ENCODE measurements at places on chromosomes 6 and 20.

- no peak for DNase-seq
Measured at GRCh38 chr6:42525206-42525605, 38.6 kb upstream of the UBR2 start.

DNA sequence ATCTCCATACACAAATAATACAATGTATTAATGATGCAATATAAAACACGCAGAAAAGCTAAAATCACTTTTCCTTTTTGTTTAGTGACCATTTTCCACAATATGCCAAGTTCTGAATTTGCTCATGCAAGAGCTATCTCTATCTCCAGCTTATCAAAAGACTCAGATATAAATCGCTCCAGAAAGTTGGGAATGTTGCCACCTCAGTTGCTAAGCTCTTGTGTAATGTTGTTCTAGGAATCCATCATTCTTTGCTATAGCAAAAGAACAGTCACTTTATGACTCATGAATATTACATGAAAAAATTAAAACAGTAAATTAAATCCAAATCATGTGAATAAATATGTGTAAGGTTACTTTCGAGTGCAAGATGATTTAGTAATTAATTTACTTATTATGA, 8.7 kb downstream of the PLAGL1 start:
- DNase-seq = no peak

- DNase-seq = no peak
Measured at GRCh38 chr20:1534526-1534925, 23.0 kb downstream of the SIRPD start.

- DNase-seq = no peak
Measured at GRCh38 chr6:25959890-25960536, 2.6 kb upstream of the TRIM38 start.

DNA sequence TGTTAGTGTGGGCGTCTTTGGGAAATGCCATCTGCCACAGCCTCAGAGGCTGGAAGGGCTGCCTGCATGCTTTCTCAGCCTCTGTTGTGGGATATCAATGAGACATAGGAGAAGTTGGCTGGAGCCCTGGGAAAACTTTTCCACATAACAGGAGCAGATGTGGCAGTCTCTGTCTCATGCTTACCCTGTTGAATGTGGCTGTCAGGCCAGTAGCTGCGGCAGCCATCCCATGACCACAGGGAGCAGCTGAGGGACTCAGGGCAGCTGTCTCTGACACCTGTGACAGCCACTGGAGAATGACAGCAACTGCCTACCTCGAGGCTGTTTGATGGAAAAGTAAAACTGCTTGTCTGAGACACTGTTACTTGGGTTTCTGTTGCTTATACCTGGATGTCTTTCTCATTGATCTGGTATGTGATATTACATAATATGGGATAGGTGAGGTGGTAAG, 64.4 kb downstream of the TULP4 start:
- no peak for DNase-seq

DNA sequence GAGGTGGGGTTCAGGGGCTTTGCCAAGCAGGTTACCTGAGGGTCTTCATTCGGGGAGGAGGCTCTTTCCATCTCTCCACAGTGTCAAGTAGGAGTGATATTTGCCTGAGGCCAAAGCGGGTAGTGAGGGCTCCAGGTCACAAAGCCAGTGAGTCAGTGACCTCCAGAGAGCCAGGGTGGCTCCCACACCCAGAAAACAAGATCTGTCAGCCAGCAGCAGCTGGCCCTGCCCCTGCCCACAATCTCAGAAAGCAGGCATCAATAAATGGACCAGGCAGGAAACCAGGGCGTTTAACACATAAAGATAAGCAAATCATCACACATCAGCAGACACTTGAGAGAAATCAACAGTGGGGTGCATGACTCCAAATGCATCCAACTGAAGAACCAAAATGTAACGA, 250.8 kb downstream of the CDH26 start:
- DNase-seq = no peak

GRCh38 chr6:106244521-106244920, 81.0 kb downstream of the ATG5 start:
- no peak for DNase-seq

DNA sequence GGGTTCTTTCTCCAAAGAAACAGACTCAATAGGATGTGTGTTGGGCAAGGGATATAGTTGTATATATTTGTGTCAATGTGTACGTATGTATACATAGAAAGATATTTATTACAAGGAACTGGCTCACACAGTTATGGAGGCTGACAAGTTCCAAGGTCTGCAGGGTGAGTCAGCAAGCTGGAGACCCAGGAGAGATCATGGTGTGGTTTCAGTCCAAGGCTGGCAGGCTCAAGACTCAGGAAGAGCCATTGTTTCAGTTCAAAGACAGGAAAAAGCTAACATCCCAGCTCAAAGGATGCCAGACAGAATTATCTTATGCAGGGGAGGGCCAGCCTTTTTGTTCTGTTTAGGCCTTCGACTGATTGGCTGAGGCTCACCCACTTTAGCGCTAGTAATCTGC, 89.9 kb upstream of the RALGAPA2 start:
- no peak for DNase-seq

DNA sequence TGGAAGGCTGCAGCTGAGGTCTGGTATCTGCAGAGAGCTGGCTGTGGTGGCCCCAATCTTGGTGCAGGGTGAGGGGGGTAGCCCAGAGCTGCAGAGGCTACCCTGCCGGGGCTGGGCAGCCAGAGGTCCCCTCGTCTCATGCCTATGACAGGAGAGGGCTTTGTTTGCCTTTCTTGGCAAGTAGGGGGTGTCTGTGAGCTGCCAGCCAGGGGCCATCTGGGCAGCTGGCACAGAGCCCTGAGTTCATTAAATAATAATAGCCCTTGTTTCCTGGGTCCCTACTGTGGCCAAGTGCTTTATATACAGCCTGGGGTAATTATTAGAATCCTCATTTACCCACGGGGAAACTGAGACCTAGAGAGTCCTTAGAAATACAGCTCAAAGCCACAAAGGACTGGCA, 66.6 kb downstream of the EZR start:
- no peak for DNase-seq

DNA sequence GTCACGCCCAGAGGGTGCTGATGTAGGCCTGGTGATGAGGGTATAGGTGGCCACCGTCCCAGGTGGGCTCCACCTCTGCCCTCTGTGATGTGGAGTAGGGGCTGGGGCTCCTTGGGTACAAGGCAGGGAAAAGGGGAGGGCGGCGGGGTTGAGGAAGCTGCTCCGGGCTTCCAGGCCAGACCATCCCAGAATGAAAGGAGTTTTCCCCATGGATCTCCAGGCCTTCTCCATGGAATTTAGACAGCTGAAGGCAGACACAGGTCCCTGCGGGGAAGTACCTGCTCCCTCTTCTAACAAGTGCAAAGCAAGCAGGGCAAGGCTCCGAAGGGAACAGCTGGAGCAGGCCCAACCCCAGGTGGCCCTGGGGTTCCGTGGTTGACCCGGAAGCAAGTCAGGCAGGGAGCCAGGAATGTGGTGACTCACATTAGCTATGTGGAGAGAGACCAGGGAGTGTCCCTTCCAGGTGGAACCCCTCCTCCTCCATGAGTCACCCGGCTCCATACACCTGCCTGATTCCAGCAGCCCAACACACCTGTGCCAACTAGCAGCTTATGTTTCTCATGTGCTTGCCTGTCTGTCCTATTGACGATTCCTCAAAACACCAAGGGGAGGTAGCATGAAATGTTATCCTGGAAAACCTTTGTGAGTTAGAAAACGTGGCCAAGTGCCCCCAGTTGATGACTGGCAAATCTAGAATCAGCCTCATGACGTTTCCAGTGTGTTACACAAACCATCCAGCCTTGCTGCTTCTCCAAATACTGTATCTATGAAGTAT, 59.7 kb upstream of the SNX9 start:
- DNase-seq = no peak

DNA sequence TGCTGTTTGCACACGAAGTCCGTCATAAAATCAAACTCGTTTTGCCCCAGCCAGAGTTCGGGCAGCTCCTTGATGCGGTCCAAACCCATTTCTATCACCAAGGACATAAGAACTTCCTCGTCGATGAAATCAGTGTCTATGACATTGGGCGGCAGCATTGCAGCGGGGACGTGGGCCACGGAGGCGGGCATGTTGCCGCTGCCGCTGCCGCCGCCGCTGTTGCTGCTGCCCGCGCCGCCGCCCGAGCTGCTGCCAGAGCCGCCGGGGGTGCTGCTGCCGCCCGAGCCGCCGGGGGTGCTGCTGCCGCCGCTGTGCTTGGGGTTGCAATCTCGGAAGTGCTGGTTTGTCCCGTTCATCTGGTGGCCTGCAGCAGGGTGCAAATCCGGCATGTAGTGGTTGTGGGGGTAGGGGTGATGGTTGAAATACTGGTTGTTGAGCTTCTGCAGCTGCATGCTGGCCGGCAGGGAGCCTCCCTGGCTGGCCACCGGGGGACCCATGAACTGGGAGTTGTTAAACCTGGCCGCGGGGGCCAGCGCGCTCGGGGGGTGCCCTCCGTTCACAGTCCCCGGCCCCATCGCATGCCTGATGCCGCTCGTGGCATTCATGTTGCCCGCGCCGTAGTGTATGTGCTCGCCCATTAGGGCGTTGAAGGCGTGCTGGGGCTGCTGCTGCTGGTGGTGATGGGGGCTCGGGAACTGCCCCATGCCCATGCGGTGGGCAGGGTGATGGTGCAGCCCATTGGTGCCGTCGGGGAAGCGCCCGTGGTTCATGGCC, 1.1 kb downstream of the CITED2 start:
- DNase-seq = peak; percentile 42

- no peak for DNase-seq
Measured at GRCh38 chr6:158323561-158323958, 11.3 kb downstream of the TULP4 start.

DNA sequence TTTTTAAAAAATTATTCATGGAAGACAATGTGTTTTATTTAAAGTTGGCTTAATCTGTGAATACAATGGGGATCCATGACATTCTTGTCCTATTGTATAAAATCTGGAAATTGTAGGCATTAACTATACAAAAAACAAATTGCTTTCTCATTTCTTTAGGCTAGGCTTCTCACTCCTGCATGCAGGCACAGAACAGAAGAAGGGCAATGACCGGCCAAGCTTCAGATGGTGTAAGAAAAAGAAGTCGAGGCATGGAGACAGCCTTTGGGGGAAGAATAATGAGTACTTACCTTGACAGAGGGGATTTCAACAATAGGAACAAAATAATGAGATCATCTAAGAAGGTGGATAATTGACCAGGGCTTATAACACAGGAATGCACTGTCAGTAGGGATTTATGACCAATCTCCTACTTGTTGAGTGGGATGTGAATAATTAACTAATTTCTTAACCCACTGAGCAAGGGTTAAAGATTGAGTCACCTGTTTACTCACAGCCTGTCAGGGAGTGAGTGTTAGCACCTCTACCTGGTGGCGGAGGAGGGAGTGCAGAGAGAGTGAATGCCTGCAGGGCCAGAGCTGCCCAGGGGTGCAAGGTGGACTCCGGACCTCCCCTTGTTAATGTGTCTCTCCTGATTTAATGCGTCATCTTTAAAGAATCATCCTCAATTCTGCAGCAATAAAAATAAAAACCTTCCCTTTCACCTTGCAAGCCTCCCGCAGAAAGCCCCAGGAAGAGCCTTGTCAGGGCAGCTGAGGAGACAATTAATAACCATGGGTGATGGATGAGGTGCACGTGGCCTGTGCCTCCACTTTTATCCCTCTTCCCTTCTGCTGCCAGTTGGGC, 3.9 kb downstream of the SLC22A2 start:
- DNase-seq = no peak

DNA sequence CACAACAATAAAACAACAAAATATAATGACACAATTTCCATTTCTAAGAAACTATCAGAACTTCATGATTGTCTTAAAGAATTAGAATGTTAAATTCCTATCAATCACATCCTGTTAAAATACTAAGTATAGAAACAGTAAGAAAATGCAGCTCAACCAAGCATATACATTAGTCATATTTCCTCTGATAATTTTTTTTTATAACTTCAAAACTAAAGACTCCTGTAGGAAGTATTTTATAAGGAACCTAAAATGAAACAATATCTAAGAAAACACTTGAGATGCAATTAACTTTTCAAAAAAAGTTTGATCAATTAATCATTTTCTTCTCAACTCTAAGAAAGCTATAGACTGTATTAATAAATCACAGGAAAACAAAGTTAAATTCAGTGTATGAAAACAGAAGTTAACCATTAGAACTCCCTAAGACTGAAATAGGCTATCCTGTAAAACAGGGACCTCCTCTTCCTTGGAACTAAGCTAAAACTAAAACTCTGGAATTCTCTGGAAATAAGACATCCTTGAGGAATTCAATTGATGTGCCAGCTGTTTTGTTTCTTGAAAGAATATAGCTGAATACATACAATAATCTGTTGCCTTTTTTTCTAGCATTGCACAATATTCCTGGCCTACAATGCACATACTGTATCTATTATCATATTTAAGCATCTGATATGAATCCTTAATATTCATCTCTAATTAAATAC, 19.8 kb downstream of the FKBP5 start:
- no peak for DNase-seq

All from activated CD4-positive, CD25-positive, alpha-beta regulatory T cell treated with anti-CD3 and anti-CD28 coated beads, Interleukin-2, amount 50 U/mL, for 16 hours (primary cell).